ENCODE measurements at places on chromosomes 2 and 18.
A peak's percentile ranks its signal among the peaks of the same experiment; 100 is the strongest.

GRCh38 chr2:75333646-75334045 lies 134.3 kb upstream of the TACR1 start:
- DNase-seq: no peak

DNA sequence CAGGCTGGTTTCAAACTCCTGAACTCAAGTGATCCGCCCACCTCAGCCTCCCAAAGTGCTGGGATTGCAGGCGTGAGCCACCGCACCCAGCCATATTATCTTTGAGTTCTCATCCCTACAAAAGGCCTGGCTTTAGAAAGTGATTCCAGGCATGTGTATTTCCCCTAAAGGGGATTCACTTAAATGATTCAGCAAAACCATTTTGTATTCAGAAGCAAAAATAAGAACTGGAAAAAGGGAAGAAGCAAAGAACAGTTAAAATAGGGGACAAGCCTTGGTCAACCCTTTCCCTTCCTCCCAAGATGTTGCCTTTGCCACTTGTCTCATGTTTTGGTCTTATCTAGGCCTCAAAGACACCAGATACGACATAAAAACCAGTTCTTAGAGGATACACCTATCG lies 10.5 kb downstream of the TM4SF20 start:
- no peak for DNase-seq

GRCh38 chr2:120628248-120628647 lies 107.4 kb upstream of the GLI2 start:
- no peak for DNase-seq

DNA sequence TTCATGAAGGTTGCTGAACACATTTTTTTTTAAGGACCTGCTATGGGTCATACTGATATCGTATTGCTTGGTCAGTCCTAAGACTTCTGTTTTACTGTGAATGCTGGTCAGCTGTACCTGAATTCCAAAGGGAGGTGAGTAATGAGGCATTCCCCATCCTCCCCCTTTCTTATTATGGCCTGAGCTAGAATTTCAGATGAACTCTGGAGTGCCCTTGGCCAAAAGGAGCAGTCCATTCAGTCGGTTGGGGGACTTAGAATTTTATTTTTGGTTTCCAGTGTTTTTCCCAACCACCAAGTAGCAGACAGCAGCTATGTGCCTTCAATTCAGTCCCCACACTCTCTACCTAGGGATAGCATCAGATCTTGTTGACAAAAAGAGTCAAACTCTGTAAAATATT lies 26.9 kb upstream of the PDCL3 start:
- no peak for DNase-seq

- no peak for DNase-seq
Measured at GRCh38 chr2:190082118-190082517, 19.6 kb upstream of the MSTN start.

DNA sequence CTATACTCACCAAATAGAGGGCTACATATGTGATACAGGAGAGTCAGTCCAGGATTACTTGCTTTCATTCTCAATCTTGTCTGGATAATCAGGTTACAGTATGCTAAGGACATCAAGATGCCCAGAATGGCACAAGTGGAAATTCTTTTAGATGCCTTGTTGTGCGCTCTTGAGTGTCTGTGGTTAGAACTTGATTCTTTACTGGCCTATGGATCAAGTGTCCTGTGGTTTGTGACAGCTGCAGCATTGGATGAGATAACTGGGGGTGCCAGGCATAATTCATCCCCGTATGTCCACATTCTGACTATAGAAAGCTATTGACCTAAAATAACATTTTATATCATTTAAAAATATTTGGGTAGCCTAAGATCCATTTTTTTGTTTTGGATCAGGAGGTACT lies 40.1 kb downstream of the CDC42EP3 start:
- DNase-seq: no peak

GRCh38 chr2:100013892-100014677 lies 128.3 kb downstream of the AFF3 start:
- DNase-seq: no peak

- DNase-seq: peak; percentile 7
Measured at GRCh38 chr2:164514491-164514890, 106.8 kb downstream of the GRB14 start.

DNA sequence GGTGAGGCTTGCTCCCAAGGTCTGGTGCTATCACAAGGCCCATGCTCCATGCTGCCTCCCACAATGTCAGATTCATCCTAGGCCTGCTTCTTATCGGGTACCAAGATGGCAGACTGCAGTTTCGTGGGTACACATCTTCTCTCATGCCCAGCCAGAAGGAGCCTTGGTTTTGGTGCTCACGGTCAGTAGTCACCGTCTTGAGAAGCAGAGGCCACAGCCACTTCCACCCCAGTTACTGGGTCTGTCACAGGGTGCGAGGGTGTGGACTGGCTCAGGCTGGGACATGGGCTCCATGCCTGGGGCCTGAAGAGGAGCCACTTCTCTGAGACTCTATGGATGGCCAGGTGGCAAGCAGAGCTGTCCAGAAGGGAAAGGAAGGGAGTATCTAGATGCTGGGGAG lies 178.8 kb upstream of the HS6ST1 start:
- DNase-seq: no peak

DNA sequence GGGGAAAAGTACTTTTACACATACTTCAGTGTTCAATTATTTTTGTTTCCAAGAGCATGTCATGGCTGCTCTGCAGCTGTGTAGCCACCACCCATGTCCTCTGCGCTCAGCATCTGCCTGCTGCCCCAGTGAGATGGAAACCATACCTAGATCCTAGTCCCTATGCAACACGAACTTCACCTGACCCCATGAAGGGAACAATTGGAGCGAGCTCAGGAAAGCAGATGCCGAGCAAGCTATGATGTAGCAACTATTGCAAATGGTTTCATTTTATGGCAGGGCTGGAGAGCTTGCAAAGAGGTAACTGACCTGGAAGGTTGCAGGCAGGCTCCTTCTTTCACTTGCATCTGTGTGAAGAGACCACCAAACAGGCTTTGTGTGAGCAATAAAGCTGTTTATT lies 1.3 kb upstream of the CCDC141 start:
- no peak for DNase-seq

DNA sequence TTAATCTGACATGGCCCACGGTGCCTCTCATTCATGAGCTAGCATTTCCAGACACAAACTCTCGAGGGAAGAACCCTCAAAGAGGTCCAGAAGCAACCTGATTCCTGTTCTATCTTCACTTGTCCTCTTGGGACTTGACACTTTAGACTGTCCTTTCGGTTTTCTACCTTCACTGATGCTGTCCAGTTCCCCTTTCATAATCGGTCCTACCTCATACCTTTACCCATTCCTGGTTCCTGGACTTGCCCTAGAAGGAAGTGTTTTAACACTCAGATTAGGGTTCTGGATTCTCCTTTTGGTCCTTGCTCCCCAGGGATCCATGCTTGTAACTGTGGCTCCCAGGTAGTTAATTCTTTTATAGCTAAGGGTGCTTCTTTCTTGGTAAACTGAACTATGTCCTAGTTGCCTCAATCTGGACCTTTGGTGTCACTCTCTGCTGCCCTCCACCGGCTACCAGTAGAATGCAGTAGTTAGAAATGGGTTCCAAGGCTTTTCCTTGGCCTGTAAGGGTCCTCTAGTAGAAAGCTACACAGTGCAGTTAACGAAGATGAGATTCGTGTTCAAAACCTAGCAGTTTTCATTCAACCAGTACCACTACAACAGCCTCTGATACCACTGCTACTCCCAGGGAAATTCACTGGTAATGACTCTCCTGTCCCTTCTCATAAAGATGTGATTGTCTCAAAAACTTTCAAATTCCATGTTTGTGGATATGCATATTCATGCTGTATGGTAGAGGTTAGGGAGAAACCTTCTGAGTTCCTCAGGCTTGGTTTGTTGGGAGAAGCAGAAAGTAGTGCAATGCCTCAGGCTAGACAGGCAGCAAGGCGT lies 178.1 kb upstream of the CYP26B1 start:
- DNase-seq: no peak

GRCh38 chr2:171553858-171554257 lies 31.6 kb downstream of the CYBRD1 start:
- peak; percentile 60 for DNase-seq

DNA sequence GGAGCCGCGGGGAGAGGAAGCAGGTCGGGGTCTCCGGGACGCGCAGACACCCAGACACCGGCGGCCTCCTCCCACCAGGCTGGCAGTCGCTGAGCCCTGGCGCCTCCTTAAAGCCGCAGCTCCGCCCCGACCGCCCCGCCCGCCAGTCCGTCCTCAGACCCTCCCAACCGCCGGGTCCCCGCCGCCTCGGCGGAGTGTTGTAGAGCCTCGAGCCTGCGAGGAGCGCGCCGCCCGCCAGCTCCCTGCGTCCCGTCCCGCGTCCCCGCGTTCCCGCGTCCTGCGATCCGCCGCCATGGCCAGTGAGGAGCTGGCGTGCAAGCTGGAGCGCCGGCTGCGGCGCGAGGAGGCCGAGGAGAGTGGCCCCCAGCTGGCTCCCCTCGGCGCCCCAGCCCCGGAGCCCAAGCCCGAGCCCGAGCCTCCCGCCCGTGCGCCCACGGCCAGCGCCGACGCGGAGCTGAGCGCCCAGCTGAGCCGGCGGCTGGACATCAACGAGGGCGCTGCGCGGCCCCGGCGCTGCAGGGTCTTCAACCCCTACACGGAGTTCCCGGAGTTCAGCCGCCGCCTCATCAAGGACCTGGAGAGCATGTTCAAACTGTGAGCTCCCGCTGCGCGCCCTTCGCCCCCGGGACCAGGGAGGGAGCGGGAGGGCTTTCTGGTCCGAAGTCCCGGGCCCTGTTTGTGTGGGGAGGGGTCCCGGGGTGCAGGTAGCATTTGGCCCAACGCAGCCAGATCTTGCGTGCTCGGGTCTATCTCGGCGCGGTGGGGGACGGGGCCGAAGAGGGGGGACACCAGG lies at the start of gene EFHD1:
EFHD1 (plus strand) TSS at position 192 of the 793 bp plus-strand sequence; CDS start at position 293, 101 bp downstream.
- DNase-seq: peak; percentile 81

DNA sequence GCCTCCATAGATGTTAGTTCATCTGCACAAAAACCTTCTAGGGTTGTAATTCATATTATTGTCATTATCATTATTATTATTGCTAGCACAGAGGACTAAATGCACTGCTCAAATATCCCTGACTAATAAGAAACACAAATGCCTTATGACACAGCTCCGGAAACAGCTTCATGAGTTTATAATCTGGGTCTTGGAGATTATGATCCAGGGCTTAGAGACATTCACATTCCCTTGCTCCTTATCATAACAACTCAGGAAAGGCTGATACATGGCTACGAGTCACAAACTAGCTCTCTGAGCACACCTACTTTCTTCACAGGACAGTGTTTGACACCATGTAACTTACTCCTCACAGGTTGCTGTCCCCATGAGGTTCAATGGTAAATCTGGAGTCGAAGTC lies 102.2 kb upstream of the TTC39C start:
- no peak for DNase-seq

DNA sequence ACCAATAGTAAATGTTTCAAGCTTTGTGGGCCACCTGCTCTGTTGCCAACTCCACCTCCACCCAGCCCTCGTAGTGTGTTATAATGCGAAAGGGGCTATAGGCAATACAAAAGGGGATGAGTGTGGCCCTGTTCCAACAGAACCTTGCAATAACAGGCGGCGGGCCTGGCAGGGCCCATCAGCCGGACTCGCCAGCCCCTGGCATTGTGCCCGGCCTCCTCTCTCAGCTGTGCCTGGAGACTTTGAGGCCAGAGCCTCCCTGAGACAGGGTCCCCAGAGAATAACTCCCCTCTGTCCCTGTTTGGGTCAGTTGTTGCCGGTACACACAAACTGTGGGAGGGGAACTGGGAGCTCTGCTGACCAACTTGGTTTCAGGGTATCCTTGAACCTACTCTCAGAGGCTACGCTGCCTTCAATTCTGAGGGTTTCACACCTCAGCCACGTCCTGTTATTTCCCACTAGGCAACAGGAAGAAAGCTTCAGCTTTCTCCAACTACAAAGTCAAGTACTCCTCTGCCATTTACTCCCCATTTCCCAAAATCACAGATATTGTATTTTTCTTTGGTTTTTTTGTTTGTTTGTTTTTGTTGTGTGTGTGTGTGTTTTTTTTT lies 58.0 kb upstream of the ZNF236 start:
- DNase-seq: no peak

- no peak for DNase-seq
Measured at GRCh38 chr2:53452957-53453748, 314.5 kb upstream of the CHAC2 start.

GRCh38 chr2:229231328-229231868 lies 39.7 kb downstream of the PID1 start:
- DNase-seq: no peak

DNA sequence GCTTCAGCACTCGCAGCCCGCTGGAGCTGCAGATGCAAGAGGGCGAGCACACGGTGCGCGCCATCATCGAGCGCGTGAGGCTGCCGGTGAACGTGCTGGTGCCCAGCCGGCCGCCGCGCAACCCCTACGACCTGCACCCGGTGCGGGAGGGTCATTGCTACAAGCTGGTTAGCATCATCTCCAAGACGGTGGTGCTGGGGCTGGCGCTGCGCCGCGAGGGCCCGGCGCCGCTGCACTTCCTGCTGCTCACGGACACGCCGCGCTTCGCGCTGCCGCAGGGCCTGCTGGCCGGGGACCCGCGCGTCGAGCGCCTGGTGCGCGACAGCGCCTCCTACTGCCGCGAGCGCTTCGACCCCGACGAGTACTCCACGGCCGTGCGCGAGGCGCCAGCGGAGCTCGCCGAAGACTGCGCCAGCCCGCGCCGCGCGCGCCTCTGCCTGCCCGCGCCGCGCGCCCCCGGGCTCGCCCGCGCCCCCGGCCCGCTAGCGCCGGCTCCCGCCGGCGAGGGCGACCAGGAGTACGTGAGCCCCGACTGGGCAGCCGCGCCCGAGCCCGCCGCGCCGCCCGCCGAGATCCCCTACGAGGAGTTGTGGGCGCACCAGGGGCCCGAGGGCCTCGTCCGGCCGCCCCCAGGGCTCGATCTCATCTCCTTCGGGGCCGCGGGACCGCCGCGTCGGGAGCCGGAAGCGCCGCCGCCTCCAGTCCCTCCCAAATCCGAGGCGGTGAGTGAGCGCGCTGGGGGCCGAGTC lies 11.8 kb downstream of the GAREM2 start:
- DNase-seq: peak; percentile 44

GRCh38 chr2:43175020-43175441 lies 51.4 kb downstream of the ZFP36L2 start:
- no peak for DNase-seq

- peak; percentile 73 for DNase-seq
Measured at GRCh38 chr2:26577442-26578112, 63.6 kb downstream of the CIB4 start.

GRCh38 chr2:185202381-185202780 lies 536.2 kb upstream of the FSIP2 start:
- no peak for DNase-seq

- DNase-seq: peak; percentile 74
Measured at GRCh38 chr2:104378853-104379374, 475.0 kb upstream of the POU3F3 start.

Measured in NCI-H2081 (cell line).